ENCODE measurements at places on chromosomes 7 and 10. TPM values are rescaled to one million over a fixed set of nuclear protein-coding genes. Genes with fewer than 3 reads are reported as not detected.

GRCh38 chr7:14902589-14903067, at the start of gene DGKB:
TSS of gene DGKB (minus strand) at chr7:14902751.
- no peak within 1 kb of the TSS for H3K27ac ChIP-seq
- H3K36me3 ChIP-seq, result no peaks in the 10 kb centered on the region
- H3K27me3 ChIP-seq, result no peaks in the 10 kb centered on the region
- peak; percentile 14 for DNase-seq

DNA sequence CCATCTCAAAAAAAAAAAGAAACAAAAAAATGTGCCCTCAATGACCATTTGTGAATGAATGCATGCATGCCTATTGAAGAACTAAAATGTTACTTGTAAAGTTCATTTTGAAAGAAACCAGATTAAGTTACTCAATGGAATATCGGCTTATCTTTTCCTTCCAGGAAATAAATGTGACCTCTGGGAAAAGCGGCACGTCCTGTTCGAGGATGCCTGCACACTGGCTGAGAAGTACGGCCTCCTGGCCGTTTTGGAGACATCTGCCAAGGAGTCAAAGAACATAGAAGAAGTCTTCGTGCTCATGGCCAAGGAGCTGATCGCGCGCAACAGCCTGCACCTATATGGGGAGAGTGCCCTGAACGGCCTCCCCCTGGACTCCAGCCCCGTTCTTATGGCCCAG, 21.9 kb downstream of the RAB19 start:
- H3K36me3 ChIP-seq, result peaks cover 4% of the 10 kb centered on the region
- peaks cover 1% of the 10 kb centered on the region for H3K27me3 ChIP-seq
- no peaks in the 10 kb centered on the region for H3K4me1 ChIP-seq
- no peak for DNase-seq
- no peak overlapping the region for H3K4me3 ChIP-seq

DNA sequence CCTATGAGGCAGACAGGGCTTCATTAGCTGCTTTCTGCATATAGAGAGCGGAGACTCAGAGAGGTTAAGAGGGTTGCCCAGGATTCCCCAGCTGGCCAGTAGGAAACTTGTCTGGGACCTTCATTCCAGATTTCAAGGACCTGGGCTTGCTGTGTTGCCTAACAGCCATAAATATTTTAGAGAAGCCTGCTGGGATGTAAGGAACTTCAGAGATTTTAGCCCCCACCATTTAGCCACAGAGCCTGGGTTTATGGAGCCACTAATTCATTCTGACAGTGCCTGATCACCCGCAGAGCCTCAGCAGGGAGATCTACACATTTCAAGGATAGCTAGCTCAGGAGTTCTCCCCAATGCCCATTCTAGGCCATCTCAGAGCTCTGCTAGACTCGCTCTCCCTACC, 56.6 kb upstream of the TRUB1 start:
- no peaks in the 10 kb centered on the region for H3K36me3 ChIP-seq
- peaks cover 19% of the 10 kb centered on the region for H3K4me1 ChIP-seq
- H3K27me3 ChIP-seq, result peaks cover 1% of the 10 kb centered on the region
- no peak overlapping the region for H3K4me3 ChIP-seq

- H3K36me3 ChIP-seq, result no peaks in the 10 kb centered on the region
- no peaks in the 10 kb centered on the region for H3K4me1 ChIP-seq
- DNase-seq, result no peak
- no peak overlapping the region for H3K4me3 ChIP-seq
- no peaks in the 10 kb centered on the region for H3K27me3 ChIP-seq
Measured at GRCh38 chr7:81394029-81394428, 375.8 kb downstream of the HGF start.

- peaks cover 6% of the 10 kb centered on the region for H3K4me1 ChIP-seq
- H3K27me3 ChIP-seq, result peaks cover 7% of the 10 kb centered on the region
- no peak overlapping the region for H3K27ac ChIP-seq
- DNase-seq, result peak; percentile 73
Measured at GRCh38 chr7:29189743-29190201, 4.8 kb upstream of the CHN2 start.

GRCh38 chr7:88818552-88818951, 23.0 kb upstream of the TEX47 start:
- DNase-seq, result no peak
- H3K4me3 ChIP-seq, result no peak overlapping the region
- H3K36me3 ChIP-seq, result no peaks in the 10 kb centered on the region
- no peaks in the 10 kb centered on the region for H3K4me1 ChIP-seq
- H3K27me3 ChIP-seq, result peaks cover 3% of the 10 kb centered on the region

GRCh38 chr7:65972976-65973375, 9.0 kb downstream of the GUSB start:
- H3K27me3 ChIP-seq, result peaks cover 5% of the 10 kb centered on the region
- no peak for DNase-seq
- no peaks in the 10 kb centered on the region for H3K4me1 ChIP-seq
- H3K36me3 ChIP-seq, result peaks cover 15% of the 10 kb centered on the region

DNA sequence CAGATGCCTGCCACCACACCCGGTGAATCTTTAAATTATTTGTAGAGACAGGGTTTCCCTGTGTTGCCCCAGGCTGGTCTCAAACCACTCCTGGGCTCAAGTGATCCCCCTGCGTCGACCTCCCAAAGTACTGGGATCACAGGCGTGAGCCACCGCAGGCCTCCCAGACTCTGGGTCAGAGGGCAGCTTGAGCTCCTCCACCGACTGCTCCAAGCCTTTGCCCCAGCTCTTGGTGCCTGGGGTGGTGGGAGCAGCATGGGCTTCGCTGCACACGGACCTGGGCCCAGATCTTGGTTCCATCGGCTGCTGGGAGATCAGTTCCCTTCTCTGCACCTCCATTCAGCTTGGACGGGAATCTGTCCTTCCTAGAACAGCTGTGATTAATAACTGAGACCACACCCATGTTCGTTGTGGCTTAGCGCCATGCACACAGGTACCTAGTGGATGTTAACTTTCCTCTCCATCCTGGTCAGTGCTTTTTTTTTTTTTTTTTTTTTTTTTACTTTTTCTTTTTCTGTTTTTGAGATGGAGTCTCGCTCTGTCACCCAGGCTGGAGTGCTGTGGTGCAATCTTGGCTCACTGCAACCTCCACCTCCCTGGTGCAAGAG, 125.3 kb downstream of the CUX1 start:
- H3K27me3 ChIP-seq, result peaks cover 1% of the 10 kb centered on the region
- no peak overlapping the region for H3K4me3 ChIP-seq
- H3K27ac ChIP-seq, result no peak overlapping the region
- H3K36me3 ChIP-seq, result no peaks in the 10 kb centered on the region
- no peak for DNase-seq
- peaks cover under 1% of the 10 kb centered on the region for H3K4me1 ChIP-seq

- no peak for DNase-seq
- H3K36me3 ChIP-seq, result no peaks in the 10 kb centered on the region
- no peak overlapping the region for H3K4me3 ChIP-seq
- no peaks in the 10 kb centered on the region for H3K27me3 ChIP-seq
- no peaks in the 10 kb centered on the region for H3K4me1 ChIP-seq
- no peak overlapping the region for H3K27ac ChIP-seq
Measured at GRCh38 chr10:62426600-62426999, 52.4 kb downstream of the ZNF365 start.

- H3K4me1 ChIP-seq, result peaks cover 9% of the 10 kb centered on the region
- H3K36me3 ChIP-seq, result no peaks in the 10 kb centered on the region
- no peak for DNase-seq
- no peak overlapping the region for H3K4me3 ChIP-seq
- peaks cover 2% of the 10 kb centered on the region for H3K27me3 ChIP-seq
Measured at GRCh38 chr7:132491391-132491945, 84.8 kb downstream of the PLXNA4 start.

DNA sequence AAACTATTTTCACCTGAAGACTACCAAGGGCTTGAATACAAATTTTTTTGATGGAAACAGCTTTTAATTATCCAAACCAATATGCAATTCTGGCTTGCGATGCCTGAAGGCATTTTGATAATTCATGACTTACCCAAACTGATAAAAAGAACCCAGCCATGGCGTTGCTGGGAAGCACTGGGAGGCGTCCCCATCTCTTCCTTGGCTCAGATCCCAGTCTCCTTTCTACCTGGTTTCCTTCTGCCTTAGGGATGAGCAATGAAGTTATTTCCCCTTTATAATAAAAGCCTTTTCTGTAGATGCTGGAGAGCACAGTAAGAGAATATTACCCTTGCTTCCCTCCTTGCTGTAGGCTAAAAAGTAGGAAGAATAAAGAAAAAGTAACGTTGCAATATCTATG, 129.1 kb upstream of the ANK3 start:
- H3K36me3 ChIP-seq, result no peaks in the 10 kb centered on the region
- no peak for DNase-seq
- H3K27me3 ChIP-seq, result peaks cover 2% of the 10 kb centered on the region

DNA sequence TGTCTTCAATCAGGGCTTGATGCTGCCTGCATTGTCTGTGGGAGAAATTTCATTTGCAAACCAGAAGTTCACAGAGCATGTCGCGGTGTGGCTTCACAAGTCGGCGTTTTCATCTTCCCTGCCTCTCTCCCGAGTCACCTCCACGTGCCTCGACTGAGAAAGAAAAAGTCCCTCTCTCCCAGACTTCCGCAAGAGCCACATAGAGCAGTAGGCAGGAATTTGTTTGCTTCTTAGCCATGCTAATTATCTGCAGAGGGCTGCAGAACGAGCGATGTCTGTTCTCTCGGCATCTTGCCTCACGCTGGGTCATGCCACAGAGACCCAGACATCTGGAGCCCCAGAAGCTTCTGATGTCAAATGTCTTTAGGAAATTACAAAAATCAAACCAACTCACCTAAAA, 272.2 kb downstream of the TCF7L2 start:
- no peaks in the 10 kb centered on the region for H3K36me3 ChIP-seq
- peaks cover 14% of the 10 kb centered on the region for H3K4me1 ChIP-seq
- DNase-seq, result no peak

DNA sequence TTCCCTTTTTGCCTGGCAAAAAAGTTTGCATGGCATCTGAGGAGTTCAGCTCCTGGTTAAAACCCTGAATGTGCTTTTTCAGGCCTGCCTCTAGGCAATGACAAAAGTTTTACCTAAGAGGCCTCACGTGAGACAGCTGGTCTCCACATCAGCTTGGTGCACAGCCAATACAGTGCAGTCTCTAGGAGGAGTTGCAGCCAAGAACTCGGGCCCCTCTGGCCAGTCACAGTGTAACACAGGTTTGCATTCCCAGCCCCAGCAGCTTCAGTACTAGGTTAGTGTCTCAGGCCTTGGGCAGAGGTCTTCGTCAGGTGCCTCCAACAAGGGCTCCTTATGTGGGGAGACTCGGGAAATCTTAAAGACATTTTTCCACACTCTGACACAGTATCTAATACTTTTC, 771.7 kb downstream of the SORCS1 start:
- H3K4me1 ChIP-seq, result no peaks in the 10 kb centered on the region
- H3K36me3 ChIP-seq, result no peaks in the 10 kb centered on the region
- H3K27me3 ChIP-seq, result no peaks in the 10 kb centered on the region
- no peak overlapping the region for H3K4me3 ChIP-seq

GRCh38 chr10:124640538-124641231, 103.5 kb downstream of the FAM53B start:
- H3K4me1 ChIP-seq, result peaks cover 29% of the 10 kb centered on the region
- no peak overlapping the region for H3K4me3 ChIP-seq
- H3K27ac ChIP-seq, result no peak overlapping the region

DNA sequence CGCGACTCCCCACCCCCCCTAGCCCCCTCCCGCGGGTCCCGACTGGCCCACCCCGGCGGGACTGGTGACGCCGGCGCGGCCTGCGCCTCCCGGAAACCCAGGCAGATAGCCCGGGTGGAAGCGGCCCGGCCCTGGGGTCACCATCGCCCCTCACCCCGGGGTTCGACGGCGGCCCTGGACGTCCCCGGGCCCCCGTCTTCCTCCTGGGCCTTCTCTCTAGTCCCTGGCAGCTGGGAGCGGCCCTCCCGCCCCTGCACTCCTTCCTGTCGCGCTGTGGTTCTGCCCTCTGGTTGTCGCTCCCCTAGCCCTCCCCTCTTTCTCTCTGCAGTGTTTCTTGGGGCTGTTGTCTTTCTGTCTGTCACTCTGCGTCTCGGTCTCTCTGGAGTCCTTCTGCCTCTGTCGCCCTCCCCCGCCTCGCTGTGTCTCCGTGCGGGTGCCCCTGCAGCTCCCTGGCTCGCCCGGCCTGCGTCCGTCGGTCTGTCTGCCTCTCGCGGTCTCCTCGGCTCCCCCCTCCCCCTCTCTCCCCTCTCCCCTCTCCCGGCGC, 90.5 kb upstream of the PAX2 start:
- peak overlapping the region; percentile 80 for H3K4me3 ChIP-seq
- H3K27ac ChIP-seq, result no peak overlapping the region
- H3K27me3 ChIP-seq, result peaks cover 32% of the 10 kb centered on the region
- peaks cover 27% of the 10 kb centered on the region for H3K4me1 ChIP-seq
- DNase-seq, result peak; percentile 28

GRCh38 chr10:122296363-122297120, 25.4 kb downstream of the BTBD16 start:
- no peak overlapping the region for H3K27ac ChIP-seq
- H3K27me3 ChIP-seq, result peaks cover 6% of the 10 kb centered on the region
- no peak for DNase-seq
- peak overlapping the region; percentile 26 for H3K4me3 ChIP-seq
- peaks cover 19% of the 10 kb centered on the region for H3K4me1 ChIP-seq
- no peaks in the 10 kb centered on the region for H3K36me3 ChIP-seq

- DNase-seq, result no peak
- H3K4me3 ChIP-seq, result no peak overlapping the region
- peaks cover 26% of the 10 kb centered on the region for H3K4me1 ChIP-seq
- H3K27me3 ChIP-seq, result peaks cover 1% of the 10 kb centered on the region
Measured at GRCh38 chr7:112112822-112113255, 93.4 kb downstream of the DOCK4 start.

- no peaks in the 10 kb centered on the region for H3K36me3 ChIP-seq
- peaks cover 6% of the 10 kb centered on the region for H3K4me1 ChIP-seq
- H3K27ac ChIP-seq, result no peak overlapping the region
- H3K27me3 ChIP-seq, result peaks cover 4% of the 10 kb centered on the region
- no peak overlapping the region for H3K4me3 ChIP-seq
Measured at GRCh38 chr7:136958016-136958415, 89.6 kb downstream of the CHRM2 start.

DNA sequence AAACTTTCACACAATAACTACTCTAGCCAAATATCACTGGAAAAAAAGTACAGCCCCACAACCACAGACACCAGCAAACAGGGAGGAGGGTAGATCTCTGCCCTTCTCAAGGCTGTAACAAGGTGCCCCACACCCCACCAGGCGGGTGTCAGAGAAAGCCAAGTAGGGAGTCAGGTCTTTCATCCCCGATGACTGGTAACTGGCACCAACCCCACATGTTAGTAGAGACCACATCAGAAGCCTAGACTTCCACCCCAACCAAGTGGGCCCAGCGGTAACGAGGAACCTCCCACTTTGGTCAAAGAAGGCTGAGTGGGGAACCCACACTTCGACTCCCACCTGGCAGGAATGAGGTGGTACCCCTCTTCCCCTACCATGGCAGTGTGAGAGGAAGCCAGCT, 16.4 kb upstream of the RUFY2 start:
- H3K27ac ChIP-seq, result peak overlapping the region; percentile 95
- peak overlapping the region; percentile 21 for H3K4me3 ChIP-seq
- H3K27me3 ChIP-seq, result no peaks in the 10 kb centered on the region
- H3K4me1 ChIP-seq, result peaks cover 8% of the 10 kb centered on the region
- H3K36me3 ChIP-seq, result peaks cover 3% of the 10 kb centered on the region

CYP2E1 gene
- total RNA-seq, result 7.7 TPM

PRKAR2B gene
- 28.4 TPM for total RNA-seq

RNF32 gene
- total RNA-seq, result 1.9 TPM

BMS1 gene
- total RNA-seq, result 22.4 TPM

STAM gene
- total RNA-seq, result 22.0 TPM

ANKRD7 gene
- 2.8 TPM for total RNA-seq

NRAP gene
- total RNA-seq, result not detected

GHRHR gene
- 7.5 TPM for total RNA-seq
